Activated CD4-positive, alpha-beta memory T cell treated with anti-CD3 and anti-CD28 coated beads for 36 hours (primary cell): ENCODE measurements at places on chromosomes 13 and 19.

DNA sequence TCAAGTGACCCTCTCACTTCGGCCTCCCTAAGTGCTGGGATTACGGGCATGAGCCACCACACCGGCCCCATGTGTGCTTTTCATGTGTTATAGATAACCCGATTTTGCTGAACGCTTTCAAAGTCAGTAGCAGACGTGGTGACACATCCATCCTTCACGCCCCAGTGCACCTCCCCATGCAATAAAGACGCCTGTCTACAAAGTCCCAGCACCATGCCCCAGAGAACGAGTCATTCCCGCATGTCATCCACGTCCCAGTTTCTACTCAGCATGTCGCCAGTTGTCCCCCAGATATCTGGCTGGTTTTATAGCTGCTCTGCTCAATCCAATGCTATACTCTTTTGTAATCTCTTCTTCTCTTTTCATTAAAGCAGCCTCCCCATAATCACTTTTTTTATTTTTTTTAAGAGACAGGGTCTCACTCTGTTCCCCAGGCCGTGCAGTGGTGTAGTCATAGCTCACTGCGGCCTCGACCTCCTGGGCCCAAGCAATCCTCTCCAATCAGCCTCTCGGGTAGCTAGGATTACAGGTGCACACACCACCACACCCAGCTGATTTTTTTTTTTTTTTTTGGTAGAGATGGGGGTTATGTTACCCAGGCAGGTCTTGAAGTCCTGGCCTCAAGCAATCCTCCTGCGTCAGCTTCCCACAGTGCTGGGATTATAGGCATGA is 42.5 kb downstream of the DNM2 start:
- peaks cover 22% of the 10 kb centered on the region for H3K36me3 ChIP-seq
- DNase-seq = peak; percentile 71
- no peaks in the 10 kb centered on the region for H3K27me3 ChIP-seq
- H3K4me3 ChIP-seq = peak overlapping the region; percentile 71

DNA sequence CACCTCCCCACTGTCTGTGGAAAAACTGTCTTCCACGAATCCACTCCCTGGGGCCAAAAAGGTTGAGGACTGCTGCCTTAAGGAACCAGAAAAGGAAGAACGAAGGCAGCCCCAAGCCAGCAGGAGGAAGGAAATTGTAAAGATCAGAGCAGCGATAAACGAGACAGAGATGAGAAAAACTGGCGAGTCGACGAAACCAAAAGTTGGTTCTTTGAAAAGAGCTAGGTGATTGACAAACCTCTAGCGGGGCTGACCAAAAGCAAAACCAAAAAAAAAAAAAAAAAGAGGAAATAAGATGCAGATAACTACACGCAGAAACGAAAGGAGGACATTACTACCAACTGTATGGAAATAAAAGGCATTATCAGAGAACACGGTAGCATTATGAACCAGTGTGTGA is 76.9 kb downstream of the GADD45B start:
- peaks cover 19% of the 10 kb centered on the region for H3K4me1 ChIP-seq
- no peaks in the 10 kb centered on the region for H3K27me3 ChIP-seq
- peak overlapping the region; percentile 72 for H3K27ac ChIP-seq
- H3K4me3 ChIP-seq = peak overlapping the region; percentile 59

GRCh38 chr13:33846303-33847062 is 28.5 kb downstream of the RFC3 start:
- no peaks in the 10 kb centered on the region for H3K4me1 ChIP-seq
- no peak overlapping the region for H3K4me3 ChIP-seq
- H3K27me3 ChIP-seq = no peaks in the 10 kb centered on the region
- H3K27ac ChIP-seq = no peak overlapping the region
- no peak for DNase-seq

GRCh38 chr13:22399801-22400420 is 729.0 kb downstream of the FGF9 start:
- H3K4me3 ChIP-seq = no peak overlapping the region
- no peaks in the 10 kb centered on the region for H3K36me3 ChIP-seq
- no peak for DNase-seq
- no peaks in the 10 kb centered on the region for H3K27me3 ChIP-seq

- no peak overlapping the region for H3K4me3 ChIP-seq
- peaks cover 6% of the 10 kb centered on the region for H3K4me1 ChIP-seq
- H3K27me3 ChIP-seq = no peaks in the 10 kb centered on the region
- DNase-seq = no peak
- H3K27ac ChIP-seq = no peak overlapping the region
- H3K36me3 ChIP-seq = peaks cover 38% of the 10 kb centered on the region
These were observed 8.2 kb downstream of the LONP1 start for GRCh38 chr19:5711713-5712161.

DNA sequence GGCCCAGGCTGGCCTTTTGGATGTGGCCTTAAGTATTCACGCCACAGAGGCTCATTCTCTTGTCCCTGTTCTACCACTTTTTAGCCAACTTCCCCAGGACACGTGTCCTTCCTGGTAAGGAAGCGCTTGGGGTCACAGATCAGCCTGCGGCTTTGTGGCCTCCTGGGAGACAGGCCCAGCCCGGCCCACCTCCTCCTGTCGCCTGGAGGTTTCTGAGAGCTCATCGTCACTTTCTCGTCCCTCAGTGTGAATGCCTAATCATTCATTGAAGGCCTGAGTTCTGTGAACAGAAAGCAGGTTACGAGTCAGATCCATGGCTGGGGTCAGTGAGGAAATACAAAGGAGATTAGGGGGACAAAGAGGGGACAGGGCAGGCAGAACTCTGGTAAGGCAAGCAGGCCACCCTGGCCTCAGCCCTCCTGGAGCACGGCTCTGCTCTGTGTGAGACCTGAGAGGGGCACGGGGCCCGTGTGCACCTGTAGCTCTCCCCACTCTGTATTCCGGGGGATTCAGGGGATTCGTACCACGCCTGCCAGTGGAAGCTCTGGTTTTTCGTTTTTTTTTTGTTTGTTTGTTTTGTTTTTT is 38.6 kb upstream of the TSHZ3 start:
- no peak for DNase-seq
- no peak overlapping the region for H3K27ac ChIP-seq
- H3K27me3 ChIP-seq = peaks cover 10% of the 10 kb centered on the region
- no peaks in the 10 kb centered on the region for H3K36me3 ChIP-seq

DNA sequence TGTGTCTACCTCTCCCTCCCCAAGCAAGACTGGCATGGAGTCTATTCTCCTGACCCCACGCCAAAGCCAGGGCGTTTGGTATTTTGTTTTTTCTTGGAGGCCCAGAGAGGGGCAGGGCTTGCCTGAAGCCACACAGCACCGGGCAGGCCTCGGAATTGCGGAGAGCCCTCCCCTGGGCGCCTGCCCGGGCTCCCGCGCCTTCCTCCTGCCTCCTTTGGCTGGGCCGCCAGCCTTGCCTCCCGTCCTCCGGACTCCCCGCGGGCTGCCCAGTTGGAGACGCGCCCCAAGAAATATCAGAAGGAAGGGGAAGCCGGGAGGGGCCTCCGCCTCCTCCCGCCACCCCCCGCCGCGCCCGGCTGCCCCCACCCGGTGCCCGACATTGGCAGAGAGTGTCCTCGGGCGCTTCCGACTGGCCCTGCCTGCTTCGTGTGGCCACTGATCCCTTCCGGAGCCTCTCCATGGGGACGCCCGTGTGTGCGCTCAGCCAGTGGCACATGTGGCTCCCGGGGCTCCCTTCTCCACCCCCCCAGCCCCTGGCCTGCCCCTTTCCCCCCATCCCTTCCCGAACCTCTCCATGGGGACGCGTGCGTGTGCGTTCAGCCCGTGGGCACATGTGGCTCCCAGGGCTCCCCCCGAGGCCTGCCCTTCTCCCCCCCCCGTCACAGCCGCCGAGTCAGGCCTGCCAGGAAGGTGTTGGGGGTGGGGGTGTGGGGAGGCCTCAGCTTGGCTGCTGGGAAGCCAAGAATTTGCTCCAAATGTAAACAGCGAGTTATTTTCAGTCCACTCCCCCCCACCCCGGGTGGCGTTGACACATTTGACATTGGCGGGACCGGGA is 37.3 kb downstream of the NFIC start:
- no peaks in the 10 kb centered on the region for H3K27me3 ChIP-seq
- peaks cover 3% of the 10 kb centered on the region for H3K36me3 ChIP-seq
- no peak overlapping the region for H3K4me3 ChIP-seq

- H3K4me3 ChIP-seq = no peak overlapping the region
- no peak overlapping the region for H3K27ac ChIP-seq
- H3K4me1 ChIP-seq = no peaks in the 10 kb centered on the region
- DNase-seq = no peak
- peaks cover 4% of the 10 kb centered on the region for H3K27me3 ChIP-seq
These were observed 138.0 kb downstream of the ENOX1 start for GRCh38 chr13:43648733-43649132.

DNA sequence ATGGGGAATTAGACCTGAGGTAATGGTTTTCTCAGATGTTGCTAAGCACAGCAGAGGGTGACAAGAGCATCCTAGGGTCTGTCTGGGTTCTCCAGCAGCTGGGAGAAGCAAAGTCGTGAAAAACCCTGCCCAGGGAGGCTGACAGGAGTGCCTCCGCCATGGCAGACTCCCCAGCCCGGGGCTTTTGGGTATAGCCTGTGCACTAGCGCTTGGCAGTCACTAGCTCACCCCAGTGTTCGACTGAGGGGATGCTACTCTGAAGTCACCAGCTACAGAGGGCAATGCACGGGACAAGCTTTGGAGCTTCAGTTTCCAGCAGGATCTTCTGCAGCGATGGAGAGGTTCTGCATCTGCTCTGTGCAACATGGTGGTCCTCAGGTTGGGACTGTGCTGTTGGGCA is 87.5 kb downstream of the ING1 start:
- no peak overlapping the region for H3K27ac ChIP-seq
- peaks cover 5% of the 10 kb centered on the region for H3K4me1 ChIP-seq
- H3K4me3 ChIP-seq = no peak overlapping the region
- H3K36me3 ChIP-seq = no peaks in the 10 kb centered on the region
- peaks cover 56% of the 10 kb centered on the region for H3K27me3 ChIP-seq
- no peak for DNase-seq

DNA sequence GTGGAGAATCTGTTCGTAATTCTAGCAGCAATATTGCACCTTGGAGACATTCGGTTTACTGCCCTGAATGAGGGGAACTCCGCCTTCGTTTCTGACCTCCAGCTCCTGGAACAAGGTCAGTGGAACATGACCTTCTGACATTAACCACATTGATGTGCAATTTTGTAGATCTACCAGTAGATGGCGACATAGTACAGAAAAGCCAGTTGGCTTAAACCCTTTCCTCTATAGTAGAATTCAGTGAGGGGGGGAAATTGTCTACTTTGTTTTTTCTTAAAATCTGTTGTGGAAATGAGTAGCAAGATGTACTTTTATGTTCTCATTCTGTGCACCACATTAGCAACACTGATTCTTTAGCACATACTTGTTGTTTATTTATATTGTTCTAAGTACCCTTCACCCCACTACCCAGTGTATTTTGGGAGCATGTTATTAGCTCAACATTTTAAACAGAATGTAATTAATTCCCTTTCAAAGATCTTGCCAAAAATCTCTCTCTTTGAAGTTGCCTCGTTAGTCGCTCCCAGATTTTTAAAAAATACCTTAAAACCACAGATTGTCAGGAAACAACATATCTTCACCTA is 332.2 kb downstream of the MYO16 start:
- no peak for DNase-seq
- no peaks in the 10 kb centered on the region for H3K27me3 ChIP-seq
- peaks cover 2% of the 10 kb centered on the region for H3K4me1 ChIP-seq
- no peak overlapping the region for H3K4me3 ChIP-seq
- H3K36me3 ChIP-seq = no peaks in the 10 kb centered on the region

GRCh38 chr13:48630291-48630690 is 23.4 kb upstream of the CYSLTR2 start:
- no peak overlapping the region for H3K4me3 ChIP-seq
- DNase-seq = no peak
- H3K27me3 ChIP-seq = no peaks in the 10 kb centered on the region
- H3K36me3 ChIP-seq = no peaks in the 10 kb centered on the region
- no peak overlapping the region for H3K27ac ChIP-seq

DNA sequence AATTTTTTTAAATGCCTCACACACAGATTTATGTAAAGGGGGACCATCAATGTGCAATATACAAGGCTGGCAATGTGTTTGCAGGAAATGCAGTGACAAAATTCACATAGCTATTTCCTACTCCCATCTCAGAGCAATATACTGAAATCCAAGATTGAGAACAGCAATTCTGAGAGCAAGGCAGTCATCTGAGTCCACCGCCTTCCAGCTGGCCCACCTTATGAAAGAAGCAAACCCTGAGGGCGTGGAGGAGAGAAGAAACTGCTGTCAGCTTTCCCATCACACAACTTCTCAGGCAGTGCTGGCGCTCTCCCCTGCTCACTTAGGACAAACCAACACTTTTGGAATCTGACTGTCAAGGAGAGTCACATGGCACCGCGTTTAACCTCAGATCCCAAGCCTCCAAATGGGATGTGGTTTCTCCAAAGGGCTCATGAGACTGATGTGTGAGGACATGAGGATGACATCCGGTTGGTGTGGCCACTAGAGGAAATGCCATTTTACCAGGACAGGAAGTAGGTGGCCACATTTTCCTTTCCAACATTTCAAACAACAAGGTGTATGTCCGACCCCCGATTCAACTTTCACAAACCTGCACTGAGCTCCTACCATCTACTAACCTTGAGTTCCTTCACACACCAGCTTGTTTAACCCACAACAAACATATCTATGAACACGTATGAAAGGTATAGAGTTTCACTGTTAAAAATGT is 3.7 kb upstream of the DOCK9 start:
- no peaks in the 10 kb centered on the region for H3K27me3 ChIP-seq
- H3K27ac ChIP-seq = peak overlapping the region; percentile 1
- no peak overlapping the region for H3K4me3 ChIP-seq
- peaks cover 78% of the 10 kb centered on the region for H3K4me1 ChIP-seq
- DNase-seq = peak; percentile 32

DNA sequence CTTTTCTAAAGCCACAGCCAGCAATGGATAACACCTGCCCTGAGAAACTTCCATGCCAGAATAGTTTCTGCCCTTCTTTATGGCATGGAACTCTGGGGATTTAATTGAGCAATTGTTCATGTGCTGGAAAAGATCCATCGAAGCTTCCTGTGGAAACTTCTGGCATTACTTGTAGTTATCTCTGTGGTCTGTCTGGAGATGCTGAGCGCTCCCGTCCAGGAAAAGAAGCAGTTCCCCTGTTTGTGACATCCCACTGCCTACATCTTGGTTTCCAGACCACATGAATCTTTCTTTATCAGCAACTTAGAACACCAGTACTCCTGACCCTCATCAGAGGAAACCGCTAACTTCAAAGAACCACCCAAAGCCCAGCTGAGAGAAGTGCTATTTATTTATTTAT is 24.6 kb downstream of the FLT1 start:
- H3K4me3 ChIP-seq = no peak overlapping the region
- H3K36me3 ChIP-seq = peaks cover 4% of the 10 kb centered on the region
- no peak for DNase-seq
- peaks cover 9% of the 10 kb centered on the region for H3K27me3 ChIP-seq
- H3K27ac ChIP-seq = no peak overlapping the region

- peak; percentile 84 for DNase-seq
- H3K27me3 ChIP-seq = peaks cover 13% of the 10 kb centered on the region
- peaks cover 17% of the 10 kb centered on the region for H3K36me3 ChIP-seq
- H3K4me1 ChIP-seq = peaks cover 8% of the 10 kb centered on the region
- H3K4me3 ChIP-seq = peak within 1 kb of the TSS; percentile 58
These were observed at the start of gene SCN1B for GRCh38 chr19:35030257-35031071. Gene SCN1B, plus strand, starts transcription at chr19:35030470. Its CDS starts 351 bp downstream, at chr19:35030821.

DNA sequence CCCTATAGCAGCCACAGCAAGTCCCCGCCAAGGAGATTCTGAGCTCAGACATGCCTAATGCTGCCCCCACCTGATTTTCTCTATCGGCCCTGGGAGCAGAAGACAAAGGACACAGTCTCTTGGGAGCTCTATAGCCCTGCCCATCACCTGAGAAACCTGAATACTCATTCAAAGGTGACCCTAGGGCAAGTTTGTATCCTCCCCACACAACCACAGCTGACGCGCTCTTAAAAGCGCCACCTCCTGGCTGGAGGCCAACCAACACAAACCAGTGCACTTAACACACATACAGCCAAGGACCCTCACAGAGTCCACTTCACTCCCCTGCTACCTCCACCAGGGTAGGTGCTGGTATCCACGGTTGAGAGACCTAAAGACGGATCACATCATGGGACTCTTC is 8.8 kb upstream of the IGFL4 start:
- H3K4me1 ChIP-seq = no peaks in the 10 kb centered on the region
- peaks cover 2% of the 10 kb centered on the region for H3K36me3 ChIP-seq
- peaks cover 59% of the 10 kb centered on the region for H3K27me3 ChIP-seq
- H3K4me3 ChIP-seq = no peak overlapping the region
